ENCODE measurements at places on chromosomes 11 and 22.

GRCh38 chr11:79221444-79222130 lies 219.2 kb downstream of the TENM4 start:
- DNase-seq, result no peak

GRCh38 chr11:57324154-57324885 lies 432 bp downstream of the TNKS1BP1 start:
- no peak for DNase-seq

DNA sequence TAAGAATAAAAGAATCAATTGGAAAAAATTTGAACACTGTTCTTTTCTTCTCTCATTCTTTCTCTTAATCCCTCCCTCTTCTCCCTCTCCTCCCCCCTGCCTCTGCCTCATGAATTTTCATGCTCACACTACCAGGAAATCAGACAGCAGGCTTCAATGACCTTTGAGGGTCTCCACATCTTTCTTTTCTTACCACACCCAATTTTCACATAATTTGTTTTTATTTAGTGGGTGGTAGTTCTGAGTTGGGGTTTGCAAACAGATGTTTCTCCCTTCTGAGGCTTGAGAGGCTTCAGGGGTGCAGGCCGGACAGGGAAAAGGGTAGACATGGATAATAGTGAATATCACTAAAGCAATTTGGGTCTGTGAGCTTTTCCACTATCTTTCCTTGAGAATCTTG lies 95.5 kb downstream of the SPATA19 start:
- no peak for DNase-seq

GRCh38 chr11:68146704-68147474 lies 25.7 kb upstream of the CHKA start:
- no peak for DNase-seq

DNA sequence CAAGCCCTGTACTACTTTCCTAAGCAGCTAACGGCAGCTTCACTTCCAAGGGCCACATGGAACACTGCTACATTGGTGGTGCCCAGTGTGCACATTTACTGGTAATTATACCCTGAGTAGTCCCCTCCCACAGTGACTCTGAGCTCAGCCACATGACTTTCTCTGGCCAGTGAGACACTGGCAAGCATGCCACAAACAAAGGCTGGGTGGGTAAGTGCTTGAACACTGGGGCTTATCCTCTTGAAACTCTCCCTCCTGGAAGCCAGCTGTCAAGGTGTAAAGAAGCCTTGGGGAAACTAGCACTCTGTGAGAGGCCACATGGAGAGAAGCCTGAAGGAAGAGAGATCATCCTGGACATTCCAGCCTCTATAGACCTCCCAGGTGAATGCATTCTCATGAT lies 54.4 kb upstream of the DRD2 start:
- no peak for DNase-seq

GRCh38 chr22:27537501-27537900 lies 264.1 kb downstream of the MN1 start:
- DNase-seq, result no peak

DNA sequence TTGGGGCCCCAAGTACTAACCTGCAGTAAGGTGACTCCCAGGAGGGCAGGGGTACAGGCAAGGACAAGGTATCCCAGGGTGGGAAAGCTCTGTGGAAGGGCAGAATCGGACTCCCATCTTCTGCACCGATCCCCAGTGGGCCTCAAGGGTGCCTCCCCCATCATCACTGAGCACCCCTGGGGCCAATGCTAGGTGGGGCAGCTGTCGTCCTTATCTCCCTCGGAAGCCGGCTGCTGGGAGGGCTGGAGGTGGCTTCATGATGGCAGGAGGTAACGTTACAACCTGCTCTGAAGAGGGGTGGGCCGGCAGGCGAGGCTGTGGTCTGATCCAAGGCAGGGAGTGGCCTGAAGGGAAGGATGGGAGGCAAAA lies 87.6 kb upstream of the LINC01488 start:
- DNase-seq, result no peak

- DNase-seq, result no peak
These were observed 1.5 kb downstream of the ME3 start for GRCh38 chr11:86670911-86671310.

- no peak for DNase-seq
These were observed 242.1 kb downstream of the LUZP2 start for GRCh38 chr11:24738972-24739371.

- no peak for DNase-seq
These were observed at the start of gene OR52I1 for GRCh38 chr11:4593739-4594138. OR52I1 (plus strand) TSS chr11:4594039; CDS start chr11:4594039, 0 bp downstream.

All from activated effector memory CD4-positive, alpha-beta T cell treated with Interleukin-2 at 50 U/mL for 16 hours (primary cell).